ENCODE measurements at places on chromosomes 5 and 9.

- no peak for DNase-seq
Measured at GRCh38 chr5:74310386-74310785, 330.1 kb downstream of the ENC1 start.

DNA sequence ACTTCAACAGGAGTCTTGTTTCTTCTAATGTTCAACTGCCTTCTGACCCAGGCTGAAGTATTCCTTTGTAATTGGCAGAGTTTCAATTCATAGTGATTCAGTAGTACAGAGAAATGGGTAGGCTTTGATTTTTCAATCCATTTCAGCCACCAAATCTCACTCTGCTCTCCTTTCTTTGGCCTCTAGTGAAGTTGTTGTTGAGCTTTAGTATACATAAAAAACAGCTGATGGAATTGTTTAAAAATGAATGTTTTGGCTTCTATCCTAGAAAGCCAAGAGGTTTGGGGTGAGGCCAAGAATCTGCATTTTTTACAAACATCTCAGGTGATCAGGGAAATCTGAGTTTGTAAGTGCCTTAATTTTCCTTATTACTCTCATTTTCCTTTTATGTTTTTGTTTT is 182.9 kb upstream of the MAP1B start:
- no peak for DNase-seq

- no peak for DNase-seq
Measured at GRCh38 chr9:19102181-19102630, 498 bp downstream of the HAUS6 start.

DNA sequence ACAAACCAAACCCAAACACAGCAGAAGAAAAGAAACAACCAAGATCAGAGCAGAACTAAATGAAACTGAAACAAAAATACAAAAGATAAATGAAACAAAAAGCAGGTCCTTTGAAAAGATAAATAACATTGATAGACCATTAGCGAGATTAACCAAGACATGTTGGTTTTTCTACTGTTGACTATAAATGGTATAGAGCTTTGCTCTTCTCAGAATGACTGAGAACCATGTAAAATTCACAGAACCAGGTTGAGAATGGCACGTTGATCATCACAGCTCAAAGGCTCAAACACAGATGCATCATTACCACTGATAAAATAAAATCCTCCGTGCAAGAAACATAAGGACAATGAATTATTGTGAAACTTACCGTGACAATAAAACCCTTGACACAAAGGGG is 105.2 kb downstream of the MARCHF11 start:
- DNase-seq: no peak

DNA sequence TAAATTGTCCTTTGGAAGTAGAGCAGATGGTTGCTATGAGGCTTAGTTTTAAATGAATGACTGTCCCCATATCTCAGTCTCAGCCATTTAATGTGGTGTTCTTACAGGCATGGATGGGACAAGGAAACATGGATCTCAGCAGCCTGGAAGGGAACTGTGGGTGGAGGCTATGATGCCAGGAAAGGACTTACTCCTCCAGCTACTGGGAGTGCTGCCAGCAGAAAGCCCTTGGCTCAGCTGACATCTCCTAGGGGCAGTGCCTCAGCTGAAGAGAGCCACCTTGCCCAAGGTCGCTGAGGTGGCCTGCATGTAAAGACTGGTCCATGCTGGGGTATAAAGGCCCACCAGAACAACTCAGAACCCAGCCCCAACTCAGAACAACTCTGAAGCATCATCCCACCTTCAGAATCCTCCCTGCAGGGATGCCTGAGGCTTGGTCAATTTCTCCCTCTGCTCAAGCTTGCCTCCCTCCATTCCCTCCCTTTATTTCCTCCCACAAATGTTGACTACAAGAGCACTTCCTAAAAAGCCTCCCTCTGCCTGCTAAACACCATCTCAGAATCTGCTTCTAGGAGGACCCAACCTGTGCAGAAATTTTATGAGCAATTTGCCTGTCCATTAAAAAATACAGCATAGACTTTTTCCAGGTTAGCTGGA is 1.8 kb upstream of the PDE8B start:
- no peak for DNase-seq

GRCh38 chr9:127219520-127219919 is 45.1 kb upstream of the GARNL3 start:
- no peak for DNase-seq

DNA sequence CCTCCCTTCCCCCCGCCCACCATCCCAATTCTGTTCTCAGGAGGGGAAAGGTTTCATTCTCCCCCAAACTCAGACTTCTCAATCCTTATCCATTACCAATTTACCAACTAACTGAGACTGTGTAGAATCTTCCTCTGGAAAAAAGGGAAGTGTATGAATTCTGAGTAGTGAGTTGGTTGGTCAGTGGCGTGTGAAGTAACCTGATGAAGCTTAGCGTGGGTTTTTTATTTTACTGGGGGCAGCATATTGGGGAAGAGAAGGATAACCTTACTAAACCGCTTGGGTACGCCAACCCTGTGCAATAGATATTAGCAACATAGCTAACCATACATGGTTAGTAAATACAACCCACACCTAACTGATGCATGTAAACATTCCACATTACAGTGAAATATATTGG is 1.1 kb upstream of the DNAJC21 start:
- DNase-seq: no peak

DNA sequence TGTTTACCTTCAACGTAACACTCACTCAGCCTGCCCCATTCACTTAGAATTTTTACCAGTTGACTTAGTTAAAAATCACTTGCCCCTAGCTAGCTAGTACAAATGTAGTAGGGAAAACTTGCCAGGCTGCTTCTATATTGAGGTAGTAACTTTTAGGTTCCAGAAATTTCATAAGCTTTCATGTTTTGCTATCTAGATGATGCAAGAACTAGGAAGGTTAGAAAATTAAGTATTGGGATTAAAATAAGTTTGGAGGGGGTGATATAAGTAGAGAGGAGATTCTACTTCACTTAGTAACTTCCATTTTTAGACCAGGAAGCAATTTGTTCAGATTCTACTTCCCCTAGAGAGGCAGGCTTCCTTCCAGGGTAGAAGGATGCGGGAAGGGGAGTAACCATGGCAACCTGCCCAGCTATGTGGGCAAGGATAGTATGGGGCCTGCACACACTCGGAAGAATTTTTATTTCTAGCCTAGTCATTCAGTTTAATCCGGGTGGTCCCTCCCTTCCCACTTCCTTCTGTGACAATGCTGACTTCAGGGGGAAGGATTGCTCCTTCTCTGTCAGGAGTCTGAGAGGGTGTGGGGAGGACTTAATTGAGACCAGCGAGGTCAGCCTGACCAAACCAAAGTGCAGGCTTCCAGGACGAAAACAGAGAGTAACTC is 4.2 kb downstream of the DAB2 start:
- no peak for DNase-seq

DNA sequence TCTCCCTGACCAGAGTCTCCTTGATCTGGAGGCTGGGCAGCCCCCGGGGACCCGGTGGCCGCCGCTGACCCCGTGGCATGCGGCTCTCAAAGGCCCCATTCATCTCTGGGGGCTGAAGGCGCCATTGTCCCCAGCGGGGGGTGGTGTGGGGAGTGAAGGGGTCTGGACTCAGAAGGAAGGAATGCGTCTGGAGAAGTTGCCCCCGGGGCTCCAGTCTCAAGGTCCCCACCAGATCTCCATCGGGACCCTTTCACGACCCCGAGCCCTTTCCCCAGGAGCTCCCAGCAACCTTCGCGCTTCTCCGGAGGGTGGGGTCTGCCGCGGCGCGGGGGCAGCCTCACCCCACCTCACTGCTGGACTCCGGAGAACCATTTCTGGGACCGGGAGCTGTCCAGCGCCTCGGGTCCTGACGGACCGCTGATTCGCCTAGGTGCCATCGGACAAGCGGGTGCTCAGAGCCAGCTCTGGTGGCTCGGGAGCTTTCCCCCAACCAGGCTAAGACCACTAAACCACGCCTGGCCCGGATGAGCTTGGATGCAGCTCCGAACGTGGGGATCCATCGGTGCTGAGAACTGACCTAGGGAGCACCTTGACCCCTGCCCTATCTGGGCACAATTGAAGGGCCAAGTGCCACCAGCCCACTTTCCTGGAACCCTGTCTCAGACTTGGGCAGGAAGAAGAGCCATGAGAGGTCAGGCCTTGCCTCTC is 5.1 kb upstream of the PCDH1 start:
- DNase-seq: no peak

DNA sequence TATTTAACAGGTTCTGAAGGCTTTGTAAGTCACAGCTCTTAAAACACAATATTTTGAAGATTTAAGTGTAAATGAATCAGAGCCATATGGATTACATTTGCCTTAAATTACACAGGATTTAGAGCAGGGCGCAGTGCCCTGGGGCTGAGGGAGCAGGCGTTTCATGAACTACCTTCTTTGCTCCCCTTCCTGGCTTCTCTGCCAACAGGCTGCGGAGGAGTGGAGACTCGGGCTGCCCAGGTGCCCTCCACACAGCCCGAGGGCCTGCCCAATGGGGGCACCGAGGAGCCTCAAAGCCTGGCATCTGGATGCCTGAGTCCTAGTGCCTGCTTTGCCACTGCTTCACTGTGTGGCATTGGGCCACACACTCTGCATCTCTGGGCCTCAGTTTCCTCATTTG is 90.6 kb upstream of the HAND1 start:
- no peak for DNase-seq

DNA sequence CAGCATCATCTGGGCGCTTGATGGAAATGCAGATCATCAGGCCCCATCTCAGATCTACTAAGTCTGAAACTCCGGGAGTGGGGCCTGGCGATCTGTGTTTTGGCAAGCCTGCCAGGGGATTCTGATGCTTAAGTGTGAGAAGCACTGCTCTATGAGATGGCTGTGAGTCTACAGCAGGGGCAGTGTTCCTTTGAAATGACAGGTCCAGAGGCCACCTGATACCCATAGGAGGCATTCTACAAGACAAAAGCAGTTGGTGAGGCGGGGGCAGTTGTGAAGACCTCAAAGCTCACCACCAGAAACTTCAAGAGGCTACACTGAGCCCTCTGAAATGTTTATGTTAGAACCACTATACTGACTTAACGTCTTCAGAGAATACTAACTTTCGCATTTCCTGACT is 86.9 kb upstream of the SPATA31D4 start:
- DNase-seq: no peak

Data from stimulated activated CD4-positive, alpha-beta T cell treated with anti-CD3 and anti-CD28 coated beads, Interleukin-1b, Interleukin-23, amount 100 ng/mL, for 1 hour (primary cell).